ENCODE measurements at places on chromosomes 1 and 21.

GRCh38 chr1:170723518-170723917 is 59.6 kb downstream of the PRRX1 start:
- H3K36me3 ChIP-seq: peaks cover 21% of the 10 kb centered on the region
- no peak overlapping the region for H3K27ac ChIP-seq
- no peak overlapping the region for H3K4me3 ChIP-seq
- DNase-seq: no peak
- no peaks in the 10 kb centered on the region for H3K27me3 ChIP-seq

DNA sequence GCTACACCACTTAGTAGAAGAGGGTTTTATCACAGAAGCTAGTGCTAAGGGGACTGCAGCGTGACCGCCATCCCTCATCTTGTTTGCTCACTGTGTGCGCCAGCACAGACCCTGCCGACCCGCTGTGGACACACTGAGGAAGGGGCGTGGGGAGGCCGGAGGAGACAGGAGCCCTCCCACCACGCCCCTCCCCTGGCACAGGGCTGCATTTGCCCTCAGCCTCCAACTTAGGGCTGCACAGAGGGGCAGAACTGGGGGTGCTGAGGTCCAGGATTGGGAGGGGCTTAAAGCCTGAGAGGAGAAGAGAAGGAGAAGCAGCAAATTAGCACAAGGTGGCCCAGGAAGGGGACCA is 37.2 kb downstream of the RRP1 start:
- no peak overlapping the region for H3K27ac ChIP-seq
- H3K4me1 ChIP-seq: no peaks in the 10 kb centered on the region
- no peak for DNase-seq
- no peak overlapping the region for H3K4me3 ChIP-seq
- H3K36me3 ChIP-seq: no peaks in the 10 kb centered on the region

DNA sequence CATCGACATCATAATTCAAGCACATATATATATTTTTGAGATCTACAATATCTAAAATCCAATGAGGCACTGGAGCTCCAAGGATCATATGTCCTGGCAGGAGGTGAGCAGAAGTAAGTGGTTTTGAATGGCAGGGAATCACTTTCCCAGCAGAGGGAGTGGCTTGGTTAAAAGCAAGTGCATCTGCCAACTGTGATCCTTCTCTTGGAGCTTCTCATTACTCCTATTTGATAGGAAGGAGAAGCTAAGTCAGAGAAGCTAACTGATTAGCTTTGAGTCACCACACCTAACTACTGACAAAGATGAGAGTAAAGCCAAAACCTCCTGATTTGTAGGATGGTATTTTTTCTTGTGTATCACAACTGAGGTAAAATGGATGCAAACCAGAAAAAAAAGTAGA is 55.0 kb downstream of the ALG14 start:
- no peaks in the 10 kb centered on the region for H3K27me3 ChIP-seq
- no peak for DNase-seq
- H3K36me3 ChIP-seq: no peaks in the 10 kb centered on the region
- H3K27ac ChIP-seq: no peak overlapping the region
- peaks cover 44% of the 10 kb centered on the region for H3K4me1 ChIP-seq
- no peak overlapping the region for H3K4me3 ChIP-seq

DNA sequence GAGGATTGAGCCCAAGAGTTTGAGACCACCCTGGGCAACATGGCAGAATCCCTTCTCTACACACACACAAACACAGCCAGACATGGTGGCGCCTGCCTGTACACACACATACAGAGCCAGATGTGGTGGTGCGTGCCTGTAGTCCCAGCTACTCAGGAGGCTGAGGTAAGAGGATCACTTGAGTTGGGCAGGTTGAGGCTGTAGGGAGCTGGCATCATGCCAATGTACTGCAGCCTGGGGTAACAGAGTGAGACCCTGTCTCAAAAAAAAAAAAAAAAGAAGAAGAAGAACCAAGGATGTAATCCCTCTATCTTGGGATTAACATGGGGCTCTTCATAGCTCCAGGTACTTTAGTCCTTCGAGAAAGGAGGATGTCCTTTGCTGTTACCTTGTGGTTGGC is 29.4 kb upstream of the PIGV start:
- H3K4me1 ChIP-seq: peaks cover 19% of the 10 kb centered on the region
- H3K27me3 ChIP-seq: no peaks in the 10 kb centered on the region
- peaks cover 35% of the 10 kb centered on the region for H3K36me3 ChIP-seq
- no peak overlapping the region for H3K4me3 ChIP-seq
- DNase-seq: no peak

- no peaks in the 10 kb centered on the region for H3K4me1 ChIP-seq
- no peak overlapping the region for H3K4me3 ChIP-seq
These were observed 31.3 kb upstream of the SLC30A10 start for GRCh38 chr1:219959540-219960203.

Data from right atrium auricular region (tissue), 2 donors.